ENCODE measurements at places on chromosomes 5 and 9.

DNA sequence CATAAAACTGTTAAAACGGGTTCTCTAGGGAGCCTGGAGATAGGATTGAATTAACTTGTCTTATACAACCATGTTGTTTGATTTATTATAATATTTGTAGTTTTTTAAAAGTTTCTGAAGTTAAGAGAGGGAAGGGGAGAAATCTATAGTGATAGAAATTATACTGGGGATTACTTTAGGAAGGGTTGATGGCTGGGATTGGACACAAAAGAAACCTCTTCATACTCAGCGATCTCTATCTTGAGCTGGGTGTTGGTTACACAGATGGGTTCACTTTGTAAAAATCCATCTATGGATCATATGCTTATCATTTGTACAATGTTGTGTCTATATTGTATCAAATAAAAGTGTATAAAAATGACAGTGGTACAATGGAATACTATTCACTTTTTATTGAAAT is 30.0 kb downstream of the TNPO1 start:
- no peak for DNase-seq

GRCh38 chr9:72363236-72363635 is 1.8 kb downstream of the ZFAND5 start:
- no peak for DNase-seq

- DNase-seq: no peak
These were observed 16.1 kb downstream of the GFI1B start for GRCh38 chr9:132994410-132995120.

DNA sequence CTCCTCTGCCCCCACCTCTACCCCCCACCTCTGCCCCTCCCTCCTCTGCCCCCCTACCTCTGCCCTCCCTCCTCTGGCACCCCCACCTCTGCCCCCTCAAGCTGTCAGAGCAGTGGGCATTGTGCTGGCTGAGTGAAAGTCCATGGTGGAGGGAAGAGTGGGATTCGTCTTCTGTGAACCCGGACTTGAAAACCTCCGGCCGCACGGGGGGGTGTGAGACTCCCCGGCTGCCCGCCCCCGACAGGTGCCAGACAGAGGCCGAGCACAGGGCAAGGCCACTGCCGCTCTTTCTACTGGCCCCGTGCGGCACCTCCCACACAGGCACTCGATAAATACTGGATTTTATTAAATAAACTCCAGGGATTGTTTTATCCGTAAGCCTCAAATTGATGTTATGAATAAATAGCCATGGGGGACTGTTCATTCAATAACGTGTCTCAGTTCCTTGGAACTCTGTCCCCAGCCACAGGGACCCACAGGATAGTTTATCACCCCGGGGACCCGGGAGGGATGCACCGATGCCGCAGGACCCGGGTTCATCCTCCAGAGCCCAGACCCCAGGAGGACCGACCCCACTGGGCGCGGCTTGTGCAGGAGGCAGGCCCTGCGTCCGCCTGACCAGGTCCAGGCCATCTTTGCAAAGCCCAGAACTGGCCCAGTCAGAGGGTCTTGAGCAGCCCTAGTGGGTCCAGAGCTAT is 2.6 kb upstream of the QRFP start:
- no peak for DNase-seq

All from esophagus squamous epithelium (tissue), 5 donors.